ENCODE measurements at places on chromosomes 5 and 9.

- peak; percentile 27 for DNase-seq
These were observed 1.0 kb downstream of the LRRC8A start for GRCh38 chr9:128882677-128883603.

DNA sequence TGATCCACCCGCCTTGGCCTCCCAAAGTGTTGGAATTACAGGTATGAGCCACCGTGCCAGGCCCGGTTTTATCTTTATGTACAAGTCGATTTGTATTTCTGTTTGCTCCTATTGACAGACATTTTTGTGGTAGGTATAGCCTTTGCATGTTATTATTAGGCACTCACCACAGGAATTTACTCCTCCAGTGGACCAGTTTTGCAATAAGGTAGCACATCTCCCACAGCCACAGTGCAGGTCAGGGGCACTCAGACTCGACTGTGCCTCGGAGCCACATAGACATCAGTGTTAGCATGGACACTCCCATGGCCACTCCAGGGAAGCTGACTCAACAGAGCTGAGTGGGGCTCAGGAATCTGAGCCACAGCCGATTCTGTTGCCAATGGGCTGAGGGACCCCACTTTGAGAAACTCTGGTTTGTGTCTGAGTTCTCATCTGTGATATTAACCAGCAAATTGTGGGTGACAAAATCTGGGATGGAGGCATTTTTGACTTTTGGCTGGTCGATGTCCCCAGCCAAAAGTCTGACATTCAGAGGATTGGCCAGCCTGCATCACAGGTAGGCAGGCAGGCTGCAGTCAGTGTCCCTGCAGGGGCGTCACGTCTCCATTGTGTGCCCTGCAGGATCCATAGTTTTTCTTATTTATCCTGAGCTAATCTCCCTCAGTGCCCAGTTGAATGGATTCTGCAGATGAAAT is 15.0 kb upstream of the SHB start:
- no peak for DNase-seq

- no peak for DNase-seq
These were observed 81.2 kb upstream of the LMX1B start for GRCh38 chr9:126532489-126532888.

DNA sequence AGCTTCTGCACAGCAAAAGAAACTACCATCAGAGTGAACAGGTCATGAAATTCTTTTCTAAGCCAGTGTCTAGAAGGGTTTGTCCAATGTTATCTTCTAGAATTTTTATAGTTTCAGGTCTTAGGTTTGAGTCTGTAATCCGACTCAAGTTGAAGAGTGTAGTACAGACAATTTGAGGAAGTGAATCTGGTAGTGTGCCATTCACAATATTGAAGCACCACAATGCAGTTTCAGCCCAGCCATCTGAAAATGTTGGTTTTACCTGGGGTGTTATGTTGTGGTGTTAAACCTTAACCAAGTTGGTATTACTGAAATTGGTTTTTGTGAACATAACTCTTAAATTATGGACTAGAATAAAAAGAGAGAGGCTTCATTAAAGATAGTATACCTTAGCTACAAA is 77.2 kb downstream of the ADAMTS16 start:
- DNase-seq: no peak

- no peak for DNase-seq
These were observed 185.3 kb downstream of the TLE4 start for GRCh38 chr9:79757074-79757473.

DNA sequence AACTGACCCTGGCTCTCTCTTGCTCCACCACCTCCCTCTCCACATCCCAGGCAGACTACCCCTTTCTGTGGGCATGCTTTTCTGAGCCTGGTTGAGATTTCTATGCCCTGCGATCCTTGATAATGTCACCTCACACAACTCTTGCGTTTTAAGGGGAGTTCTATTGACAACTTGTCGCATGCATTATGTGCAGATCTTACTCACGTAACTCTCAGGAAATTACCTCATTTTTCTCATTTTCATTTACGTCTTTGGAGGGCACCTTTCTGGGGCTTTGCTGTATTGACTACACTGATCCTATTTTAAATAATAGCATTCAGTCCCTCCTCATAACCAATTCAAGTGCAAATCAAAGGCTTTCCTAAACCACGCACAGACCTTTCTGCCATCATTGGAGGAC is 140.4 kb upstream of the WWC1 start:
- DNase-seq: no peak

GRCh38 chr9:91960367-91960766 is 10.3 kb upstream of the ROR2 start:
- no peak for DNase-seq

GRCh38 chr5:66151030-66151429 is 6.9 kb downstream of the SREK1 start:
- no peak for DNase-seq

DNA sequence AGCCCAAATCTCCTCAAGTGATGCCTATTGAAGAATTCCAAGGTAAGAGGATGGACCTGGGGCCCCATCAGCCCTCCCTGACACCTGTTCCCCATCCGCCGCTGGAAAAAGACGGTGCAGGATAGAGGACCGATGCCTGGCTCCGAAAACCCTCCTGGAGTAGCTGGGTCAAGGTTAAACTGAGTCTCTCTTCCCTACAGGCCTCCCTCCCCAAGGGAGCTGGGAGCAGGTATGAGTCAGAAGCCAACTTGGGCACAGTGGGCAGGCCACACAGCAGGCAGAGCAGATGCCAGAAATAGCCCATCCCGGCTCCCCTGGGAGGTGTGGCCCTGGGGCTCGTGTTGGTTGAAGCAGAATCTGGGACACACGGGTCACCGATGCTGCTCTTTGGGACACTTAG is 75.6 kb downstream of the NTNG2 start:
- no peak for DNase-seq

GRCh38 chr9:81492710-81493447 is 196.5 kb downstream of the TLE1 start:
- no peak for DNase-seq

GRCh38 chr5:170773024-170773985 is 10.2 kb upstream of the GABRP start:
- DNase-seq: no peak

DNA sequence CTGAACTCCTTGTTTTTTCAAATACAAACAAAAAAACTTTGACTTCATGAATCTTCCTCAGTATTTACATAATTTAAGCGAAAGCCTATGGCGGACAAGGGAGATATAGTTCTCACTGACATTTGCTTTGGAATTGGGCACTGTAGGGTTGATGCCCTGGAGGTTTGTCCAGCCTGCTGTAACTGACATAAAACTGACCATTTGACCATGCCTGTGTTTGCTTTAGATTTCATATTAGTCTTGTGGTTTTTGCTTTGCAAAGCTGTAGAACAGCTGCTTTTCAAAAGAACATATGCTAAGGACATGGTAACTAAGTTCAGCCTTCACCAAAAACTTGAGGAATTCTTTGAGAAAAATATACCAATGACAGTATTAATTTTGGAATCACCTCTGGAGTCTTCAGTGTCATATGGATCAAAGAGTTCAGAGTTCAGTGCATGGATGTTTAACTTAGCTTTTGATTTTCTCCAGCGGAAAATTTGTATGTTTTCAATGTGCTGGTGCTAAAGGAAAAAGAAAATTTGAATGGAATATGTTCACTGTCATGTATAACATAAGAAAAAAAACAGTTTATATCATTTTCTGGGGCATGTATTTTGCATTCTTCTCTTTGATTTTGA is 1013.1 kb downstream of the NR2F1-AS1 start:
- no peak for DNase-seq

DNA sequence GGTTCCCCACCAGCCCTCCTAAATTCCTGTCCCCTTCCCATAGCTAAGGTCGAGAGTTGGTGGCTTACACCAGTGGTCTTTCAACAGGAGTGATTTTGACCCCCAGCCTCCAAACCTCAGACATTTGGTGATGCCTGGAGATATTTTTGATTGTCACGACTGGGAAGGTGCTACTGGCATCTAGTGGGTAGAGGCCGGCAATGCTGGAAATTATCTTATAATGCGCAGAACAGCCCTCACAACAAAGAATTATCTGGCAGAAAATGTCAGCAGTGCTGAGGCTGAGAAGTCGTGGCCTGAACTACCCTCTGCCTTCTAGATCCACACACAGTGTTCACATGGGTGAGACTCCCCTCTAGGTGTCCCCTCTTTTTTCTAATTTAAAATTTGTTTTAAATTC is 69.6 kb downstream of the IL31RA start:
- DNase-seq: no peak

DNA sequence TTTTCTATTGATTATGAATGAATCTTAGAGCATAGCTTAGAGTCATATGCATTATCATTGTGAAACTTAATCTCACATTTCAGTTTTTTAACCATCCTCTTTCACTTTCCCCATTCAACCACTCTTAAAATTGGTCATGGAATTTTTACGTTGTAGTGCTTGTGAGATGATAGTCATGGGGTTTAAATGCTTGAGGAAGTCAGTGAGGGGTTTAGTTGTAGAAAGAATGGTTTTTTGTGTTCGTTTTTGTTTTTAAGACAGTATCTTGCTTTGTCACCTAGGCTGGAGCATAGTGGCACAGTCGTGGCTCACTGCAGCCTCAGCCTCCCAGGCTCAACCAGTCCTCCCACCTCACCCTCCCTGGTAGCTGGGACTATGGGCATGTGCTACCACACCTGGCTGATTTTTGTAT is 19.6 kb downstream of the UGCG start:
- DNase-seq: no peak

GRCh38 chr9:21507483-21507790 is 25.3 kb upstream of the IFNE start:
- DNase-seq: no peak

DNA sequence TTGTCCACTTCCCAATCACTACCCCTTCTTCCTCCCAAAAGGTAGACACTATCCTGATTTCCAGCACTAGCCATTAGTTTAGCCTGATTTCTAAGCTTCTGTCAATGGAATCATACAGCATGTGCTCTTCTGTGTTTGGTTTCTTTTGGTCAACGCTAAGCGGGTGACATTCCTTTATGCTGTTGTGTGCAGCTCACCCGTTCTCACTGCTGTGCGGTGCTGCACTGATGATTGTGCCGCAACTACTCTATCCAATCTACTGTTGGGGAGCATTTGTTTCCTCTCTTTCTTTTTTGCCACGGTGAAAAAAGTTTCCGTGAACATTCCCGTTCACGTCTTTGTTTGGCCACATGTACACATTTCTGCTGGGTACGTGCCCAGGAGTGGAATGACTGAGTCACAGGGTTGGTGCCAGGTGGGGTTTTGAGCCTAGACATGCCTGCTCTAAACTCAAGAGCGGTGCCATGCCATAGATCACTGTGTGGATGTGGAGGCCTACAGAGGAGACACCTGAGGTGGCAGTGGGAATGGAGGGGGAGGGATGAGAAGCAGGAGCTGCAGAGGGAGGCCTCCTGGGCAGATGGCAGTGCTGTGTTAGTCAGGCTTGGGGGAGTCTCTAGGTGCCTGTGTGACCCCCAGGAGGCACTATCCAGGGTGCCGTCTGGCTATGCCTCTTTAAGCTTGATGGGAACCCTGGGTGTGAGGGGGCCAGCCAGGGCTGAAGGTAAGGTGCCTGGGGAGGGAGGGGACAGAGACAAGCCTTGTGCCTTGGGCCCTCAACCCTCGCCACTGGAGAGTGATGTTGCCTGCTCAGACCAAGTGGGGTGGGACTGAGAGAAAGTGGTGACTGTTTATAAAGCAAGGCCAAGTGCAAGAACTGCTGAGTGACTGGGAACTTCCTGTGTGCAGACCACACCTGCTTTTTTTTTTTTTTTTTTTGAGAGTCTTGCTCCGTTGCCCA is 11.4 kb upstream of the ANKRD33B start:
- DNase-seq: no peak

- peak; percentile 44 for DNase-seq
These were observed 54.7 kb upstream of the SARDH start for GRCh38 chr9:133792721-133793470.

DNA sequence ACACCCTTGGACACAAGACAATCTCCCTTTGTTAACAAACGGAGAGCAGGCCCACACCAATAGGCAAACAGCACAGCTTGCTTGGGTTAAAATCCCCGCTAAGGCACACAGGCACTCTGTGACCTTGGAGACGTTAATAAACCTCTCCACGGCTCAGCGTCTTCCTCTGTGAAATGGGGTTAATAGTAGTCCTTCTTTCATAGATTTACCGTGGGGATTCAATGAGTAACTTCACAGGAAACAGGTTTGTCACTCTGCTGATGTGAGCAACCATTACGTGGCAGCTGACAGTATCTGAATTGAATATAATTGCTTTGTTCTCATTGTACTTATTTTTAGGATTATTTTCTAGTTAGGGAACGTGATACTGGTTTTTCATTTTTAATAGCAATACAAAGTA is 65.2 kb upstream of the ADRA1B start:
- no peak for DNase-seq

DNA sequence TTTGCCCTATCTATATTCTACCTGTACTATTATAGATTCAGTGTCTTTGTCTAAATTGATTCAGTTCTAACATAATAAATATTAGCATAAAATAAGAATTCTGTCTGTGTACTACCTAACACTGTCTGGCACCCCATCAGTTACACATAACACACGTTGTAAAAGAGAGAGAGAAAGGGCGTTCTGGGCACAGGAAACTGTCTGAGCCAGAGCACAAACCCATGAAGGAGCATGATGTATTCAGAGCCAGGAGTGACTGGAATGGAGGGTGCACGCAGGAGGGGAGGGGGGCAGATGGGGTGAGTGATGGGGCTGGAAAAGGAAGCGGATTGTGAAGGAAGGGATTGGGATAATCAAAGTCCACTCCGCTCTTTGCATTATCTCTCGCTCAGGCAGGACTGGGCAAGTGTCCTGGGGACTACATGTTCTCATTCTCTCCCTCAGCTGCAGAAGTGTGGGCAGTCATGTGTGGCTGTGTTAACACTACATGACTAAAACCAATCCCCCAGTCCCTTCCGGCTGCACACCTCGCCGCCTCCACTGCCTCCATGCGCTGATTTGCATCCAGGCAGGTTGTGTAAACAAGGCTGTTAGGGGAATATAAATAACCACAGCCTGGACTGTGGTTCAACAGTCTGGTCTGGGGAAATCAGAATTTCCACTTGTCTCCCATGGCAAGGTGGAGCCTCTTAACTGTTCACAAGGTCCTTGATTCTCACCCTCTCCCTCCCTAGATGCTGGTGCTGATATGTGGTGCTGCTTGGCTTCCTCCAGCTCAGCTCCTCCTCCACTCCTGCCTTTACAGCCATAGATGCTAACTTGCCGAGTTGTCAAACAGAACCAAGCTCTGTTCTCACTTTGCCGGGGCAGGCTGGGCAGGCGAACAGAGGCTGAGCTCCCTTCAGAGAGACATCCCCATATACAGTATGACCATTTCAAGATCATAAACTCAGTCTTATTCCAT is 367.5 kb upstream of the BRINP1 start:
- no peak for DNase-seq

DNA sequence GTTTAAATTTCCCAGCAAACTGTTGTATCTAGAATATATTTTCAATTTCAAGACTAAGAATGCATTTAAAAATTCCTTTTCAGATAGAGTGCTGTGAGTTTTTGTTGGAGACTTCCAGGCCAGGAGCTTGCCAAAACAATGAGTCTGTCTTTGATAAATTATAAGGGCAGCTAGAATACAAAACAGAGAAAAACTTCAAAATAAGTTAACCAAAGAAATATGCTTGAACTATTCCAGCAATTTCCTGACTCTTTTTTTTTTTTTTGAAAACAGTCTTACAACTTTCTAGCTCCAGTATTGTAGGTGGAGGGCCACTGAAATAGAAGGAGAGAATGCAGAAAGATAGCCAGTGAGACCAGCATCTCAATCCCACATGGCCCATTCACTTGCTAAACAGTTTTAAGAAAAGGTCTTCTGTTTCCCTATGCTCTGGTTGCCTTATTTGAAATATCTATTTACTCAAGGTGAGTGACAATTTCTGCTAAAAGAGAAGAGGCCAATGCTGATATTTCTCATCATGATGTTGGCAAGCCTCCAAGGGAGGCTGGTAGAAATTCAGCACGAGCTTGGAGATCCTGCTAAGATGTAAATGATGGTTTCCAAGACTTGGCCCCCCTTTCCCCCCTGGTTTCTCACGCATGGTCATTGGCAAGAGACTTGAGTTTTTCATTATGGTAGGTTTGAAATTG is 103.2 kb downstream of the USP20 start:
- no peak for DNase-seq

All from activated CD4-positive, alpha-beta T cell treated with anti-CD3 and anti-CD28 coated beads, Interleukin-2, amount 10 ng/mL, durations not matched to agents 7 days and 5 days (primary cell).